ENCODE measurements at places on chromosomes 3 and 15.

GRCh38 chr3:107426223-107426622 lies 49.0 kb downstream of the CCDC54 start:
- no peak for DNase-seq

DNA sequence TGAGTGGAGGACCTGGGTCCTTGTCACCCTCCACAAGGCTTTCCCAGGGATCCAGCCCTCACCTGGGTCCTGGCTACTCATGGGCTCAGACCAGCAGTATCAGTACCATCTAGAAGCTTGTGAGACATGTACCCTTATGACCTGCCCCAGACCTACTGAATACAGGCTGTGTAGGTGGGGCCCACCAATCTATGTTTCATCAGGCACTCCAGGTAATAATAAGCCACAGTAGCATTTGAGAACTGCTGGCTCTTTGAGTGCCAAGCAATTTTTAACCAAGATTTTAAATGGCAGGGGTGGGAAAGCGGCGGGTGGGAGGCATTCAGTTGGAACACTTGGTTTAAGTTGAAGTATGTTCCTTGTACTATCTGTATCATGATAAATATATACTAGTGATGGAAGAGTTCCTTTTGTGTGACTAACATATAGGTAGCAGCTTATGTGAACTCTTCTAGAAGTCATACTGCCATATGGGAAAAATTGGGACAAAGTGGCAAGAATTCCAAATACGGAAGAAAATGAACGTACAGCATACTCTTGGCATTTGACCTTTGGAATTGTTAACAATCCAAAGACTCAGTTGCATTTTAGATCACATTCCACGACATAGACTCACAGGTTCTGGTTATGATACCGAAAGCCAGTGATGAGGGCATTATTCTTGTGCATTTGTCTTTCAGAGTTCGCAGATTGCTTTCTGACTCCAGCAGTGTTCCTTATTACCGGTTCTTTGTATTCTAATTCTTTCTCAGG lies 190.4 kb downstream of the GHSR start:
- DNase-seq = no peak

- no peak for DNase-seq
Observed at GRCh38 chr15:67564968-67565345, 22.5 kb downstream of the MAP2K5 start.

DNA sequence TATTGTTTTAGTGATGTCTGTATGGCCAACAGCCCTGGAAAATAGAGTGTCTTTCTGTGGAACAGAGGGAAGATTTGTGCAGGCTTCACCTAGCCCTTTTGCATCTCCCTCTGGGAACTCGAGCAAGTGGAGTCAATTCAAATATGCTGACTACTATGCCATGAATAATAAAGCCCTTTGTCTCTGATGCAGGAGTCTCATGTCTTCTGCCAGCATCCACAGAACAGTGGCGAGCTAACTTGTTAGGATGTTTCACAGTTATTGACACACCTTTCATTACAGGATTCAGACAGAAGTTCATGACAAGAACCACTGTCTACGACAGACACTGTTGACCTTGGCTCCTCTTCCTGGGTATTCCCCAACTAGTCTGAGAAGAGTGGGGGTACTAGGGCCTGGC lies 15.6 kb upstream of the CCDC54 start:
- no peak for DNase-seq

DNA sequence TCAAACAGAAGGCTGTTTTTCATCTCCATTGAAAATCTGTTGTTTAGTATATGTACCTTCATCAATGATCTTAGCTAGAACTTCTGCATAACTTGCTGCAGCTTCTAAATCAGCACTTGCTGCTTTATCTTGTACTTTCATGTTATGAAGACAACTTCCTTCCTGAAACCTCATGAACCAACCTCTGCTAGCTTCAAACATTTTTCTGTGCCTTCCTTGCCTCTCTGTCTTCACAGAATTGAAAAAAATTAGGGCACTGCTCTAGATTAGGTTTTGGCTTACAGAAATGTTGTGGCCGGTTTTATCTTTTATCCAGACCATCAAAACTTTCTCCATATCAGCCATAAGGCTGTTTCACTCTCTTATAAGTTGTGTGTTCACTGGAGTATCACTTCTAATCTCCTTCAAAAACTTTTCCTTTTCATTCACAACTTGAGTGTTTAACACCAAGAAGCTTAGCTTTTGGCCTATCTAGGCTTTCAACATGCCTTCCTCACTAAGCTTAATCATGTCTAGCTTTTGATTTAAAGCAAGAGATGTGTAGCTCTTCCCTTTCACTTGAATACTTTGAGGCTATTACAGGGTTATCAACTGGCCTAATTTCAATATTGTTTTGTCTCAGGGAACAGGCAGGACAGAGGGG lies 78.6 kb downstream of the IGSF11 start:
- no peak for DNase-seq

DNA sequence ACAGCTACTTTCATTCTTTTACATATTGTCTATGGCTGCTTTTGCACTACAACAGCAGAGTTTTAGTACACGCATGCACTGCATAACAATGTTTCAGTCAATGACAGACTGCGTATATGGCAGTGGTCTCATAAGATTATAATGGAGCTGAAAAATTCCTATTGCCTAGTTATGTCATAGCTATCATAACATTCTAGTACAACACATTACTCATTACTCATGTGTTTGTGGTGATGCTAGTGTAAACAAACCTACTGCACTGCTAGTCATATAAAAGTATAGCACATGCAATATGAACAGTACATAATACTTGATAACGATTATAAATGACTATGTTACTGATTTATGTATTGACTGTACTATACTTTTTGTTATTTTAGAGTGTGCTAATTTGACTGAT lies 47.9 kb downstream of the QTRT2 start:
- no peak for DNase-seq

DNA sequence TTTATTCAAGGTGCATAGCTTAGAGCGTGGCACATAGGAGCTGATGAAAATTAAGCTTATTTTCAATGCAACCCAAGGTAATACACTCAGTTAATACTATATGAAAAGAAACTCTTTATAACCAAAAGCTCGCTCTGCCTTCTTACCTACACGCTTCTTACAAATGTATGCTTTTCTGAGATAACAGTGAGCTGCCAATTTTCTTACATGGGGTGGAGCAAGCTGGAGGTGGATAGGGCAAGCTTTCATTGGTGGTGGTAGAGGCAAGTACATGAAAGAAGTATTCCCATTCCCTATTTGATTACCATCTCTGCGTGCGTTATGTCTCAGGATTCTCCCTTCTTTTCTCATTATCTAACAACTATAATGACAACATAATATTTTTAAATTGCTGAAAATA lies 8.9 kb downstream of the DZIP3 start:
- DNase-seq = no peak

DNA sequence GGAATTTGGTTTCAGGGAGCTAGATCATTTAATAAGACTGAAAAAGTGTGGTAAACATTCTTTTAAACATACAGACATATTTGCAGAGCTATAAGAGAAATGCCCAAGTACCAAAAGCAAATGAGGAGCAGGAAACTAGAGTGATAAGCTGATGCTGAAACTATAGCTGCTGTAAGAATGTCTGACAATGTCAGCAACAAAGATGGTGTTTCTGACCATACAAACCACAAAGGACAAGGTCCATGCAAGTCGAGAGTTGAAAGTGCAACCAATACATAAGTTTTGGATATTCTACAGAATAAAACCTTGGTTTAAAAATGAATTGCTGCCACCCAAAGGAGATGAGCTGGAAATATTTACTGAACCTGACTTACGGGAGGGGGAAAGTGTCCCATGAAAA lies 610.2 kb downstream of the TBL1XR1 start:
- no peak for DNase-seq

GRCh38 chr15:73153447-73153846 lies 101.2 kb downstream of the NEO1 start:
- no peak for DNase-seq

DNA sequence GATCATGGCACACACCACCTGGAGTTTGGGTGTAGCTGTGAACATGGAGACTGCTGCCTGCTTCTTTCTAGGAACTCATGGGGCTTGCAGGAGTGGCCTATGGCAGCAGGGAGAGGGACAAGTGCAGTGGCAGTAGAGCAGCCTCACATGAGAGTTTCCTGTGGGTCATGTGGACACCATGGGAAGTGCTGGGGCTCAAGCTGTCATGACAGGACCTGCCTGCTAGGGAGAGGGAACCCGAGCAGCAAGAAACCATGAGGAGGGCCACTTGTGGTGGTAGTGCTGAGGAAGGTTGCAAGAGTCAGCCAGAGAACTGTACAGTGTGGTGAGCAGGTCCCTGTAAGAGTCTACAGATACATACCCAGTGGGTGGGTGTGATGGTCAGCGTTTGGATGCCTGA lies 73.8 kb upstream of the MRPS22 start:
- no peak for DNase-seq

- DNase-seq = no peak
Observed at GRCh38 chr15:71187526-71187925, 72.3 kb downstream of the THSD4 start.

DNA sequence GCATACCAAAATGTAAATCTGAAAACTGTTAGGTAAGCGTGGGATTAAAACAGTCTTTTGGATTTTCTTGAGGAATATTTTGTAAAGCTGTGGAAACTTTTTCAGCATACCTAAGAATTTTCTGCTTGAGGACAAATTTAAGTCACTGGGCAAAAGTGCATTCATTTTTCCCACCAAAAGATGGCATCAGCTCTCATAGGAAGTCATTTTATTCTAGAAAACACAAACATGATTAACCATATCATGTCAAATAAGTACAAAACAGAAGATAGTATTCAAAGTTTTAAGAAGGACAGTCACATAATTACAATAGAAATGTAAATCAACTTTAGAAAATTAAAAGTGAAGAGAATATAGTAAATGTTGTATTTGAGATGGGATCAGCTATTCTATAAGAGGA lies 63.5 kb downstream of the SLC49A4 start:
- DNase-seq = peak; percentile 3

DNA sequence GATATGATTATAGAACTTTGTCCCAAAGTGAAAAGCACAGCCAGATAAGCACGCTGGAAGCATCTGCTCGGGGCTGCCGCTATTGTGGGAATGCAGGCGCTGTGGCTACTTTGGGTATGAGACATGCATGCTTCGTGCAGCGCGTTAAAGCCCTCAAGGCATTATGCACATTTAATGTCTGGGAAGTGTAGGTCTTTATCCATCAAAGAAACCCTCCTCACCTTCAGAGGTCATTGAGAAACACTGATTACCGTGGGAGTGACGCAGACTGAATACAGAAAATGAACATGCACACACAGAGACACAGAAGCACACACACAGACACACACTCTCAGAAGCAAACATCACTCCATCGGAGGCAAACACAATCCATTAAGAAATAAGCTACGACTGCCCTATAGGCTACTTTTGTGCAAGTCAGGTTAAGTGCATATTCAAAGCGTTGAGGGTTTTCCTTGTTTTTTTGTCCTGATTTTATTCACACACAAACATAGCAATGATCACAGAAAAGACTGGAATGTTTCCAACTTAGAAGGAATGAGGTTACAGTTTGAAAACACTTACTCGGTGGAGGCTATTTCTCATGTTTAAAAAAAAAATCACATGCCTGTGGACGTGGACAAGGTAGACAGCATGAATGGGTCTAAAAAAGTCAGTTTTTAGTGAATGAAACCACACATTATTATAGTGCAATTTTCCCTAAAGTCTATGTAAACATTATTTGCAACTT lies 68.5 kb downstream of the PLCH1 start:
- peak; percentile 31 for DNase-seq

- no peak for DNase-seq
Observed at GRCh38 chr15:88699861-88700260, 61.0 kb downstream of the ISG20 start.

DNA sequence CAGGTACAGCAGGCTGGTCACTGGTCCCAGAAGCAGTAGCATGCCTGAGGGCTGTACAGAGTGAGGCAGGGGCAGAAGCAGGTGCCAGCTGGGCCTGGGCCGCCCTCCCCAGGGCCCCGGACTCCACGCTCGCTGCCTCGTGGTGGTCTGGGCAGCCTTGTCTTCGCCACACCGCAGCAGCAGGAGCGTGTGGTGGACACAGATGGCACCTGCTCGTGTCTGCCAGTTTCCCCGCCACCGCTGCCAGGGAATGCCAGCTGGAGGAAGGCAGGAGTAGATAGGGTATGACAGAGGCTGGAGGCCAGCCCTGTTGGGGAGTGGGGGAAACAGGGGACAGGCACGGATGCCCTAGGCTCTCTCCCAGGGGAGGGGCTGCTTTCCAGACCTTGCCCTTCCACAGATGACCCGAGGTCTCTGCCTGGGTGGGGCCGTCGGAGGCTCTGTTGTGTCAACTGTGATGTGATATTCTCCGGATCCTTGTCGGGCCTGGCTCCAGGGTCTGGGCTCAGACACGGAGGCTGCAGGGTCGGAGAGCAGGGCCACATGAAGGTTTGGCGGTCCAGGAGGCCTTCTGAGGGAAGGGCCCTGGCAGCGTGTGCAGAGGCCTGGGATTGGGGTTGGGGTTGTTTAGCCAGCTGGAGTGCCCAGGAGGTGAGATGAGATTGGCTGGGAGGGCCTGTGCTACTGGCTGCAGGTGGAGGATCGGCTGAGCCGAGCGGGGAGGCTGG lies 33.6 kb downstream of the GOLGA6L10 start:
- no peak for DNase-seq

DNA sequence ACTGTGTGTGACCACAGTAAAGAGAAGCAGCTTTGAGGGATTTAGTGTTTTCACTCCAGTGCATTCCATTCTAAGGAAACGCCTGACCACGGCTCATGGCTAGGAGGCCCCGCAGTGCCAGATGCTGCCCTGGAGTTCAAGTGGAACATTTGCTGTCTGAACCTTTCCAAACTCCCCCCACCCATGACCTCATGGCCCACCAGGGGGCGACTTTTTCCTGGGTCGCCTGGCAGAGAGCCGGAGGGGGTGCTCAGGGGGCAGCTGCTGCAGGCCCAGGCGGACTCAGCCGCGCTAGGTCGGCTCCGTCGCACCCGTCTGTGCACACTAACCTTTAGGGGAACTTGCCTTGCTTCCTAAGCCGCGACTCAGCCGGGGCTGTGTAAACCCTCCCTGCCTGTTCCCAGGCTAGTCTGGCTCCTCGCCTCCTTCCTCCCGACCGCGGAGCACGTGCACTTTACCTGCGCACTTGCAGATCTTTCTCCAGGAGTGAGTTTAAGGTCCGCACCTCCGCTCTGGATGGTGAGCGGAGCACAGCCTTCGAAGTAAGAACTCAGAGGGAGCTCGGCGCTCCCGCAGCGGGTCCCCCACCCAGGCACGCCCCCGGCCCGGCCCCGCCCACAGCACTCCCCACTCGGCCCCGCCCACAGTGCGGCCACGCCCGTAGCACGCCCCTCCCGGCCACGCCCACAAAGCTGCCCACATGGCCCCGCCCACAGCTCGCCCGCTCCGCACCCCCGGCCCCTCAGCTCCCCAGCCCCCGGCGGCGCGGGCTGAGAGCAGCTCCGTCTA lies at the start of gene OCA2:
OCA2 (minus strand) TSS at position 550 of the 789 bp plus-strand sequence. CDS start 17,441 bp downstream, outside the sequence.
- no peak for DNase-seq

GRCh38 chr3:39028546-39028945 lies 23.2 kb downstream of the SCN11A start:
- no peak for DNase-seq

DNA sequence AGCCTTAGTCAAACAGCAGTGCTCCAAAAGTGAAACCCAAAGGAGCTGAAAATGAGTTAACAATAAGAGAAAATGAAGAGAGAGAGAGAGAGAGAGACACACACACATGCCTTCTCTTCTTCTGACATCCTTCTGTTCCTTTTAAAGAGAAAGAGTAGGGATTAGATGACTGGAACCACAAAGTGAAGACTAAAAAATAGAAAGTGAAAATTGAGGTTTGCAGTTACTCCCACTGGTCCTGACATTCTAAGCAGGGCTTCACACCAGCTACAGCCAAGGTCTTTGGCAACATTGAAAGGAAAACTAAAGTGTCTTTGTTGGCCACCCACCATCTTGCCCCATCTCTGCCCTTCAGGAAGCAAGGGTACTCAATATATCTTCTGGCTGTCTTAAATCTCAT lies 59.2 kb downstream of the USP50 start:
- no peak for DNase-seq

Measured in DMS79 (cell line).